ENCODE measurements at places on chromosomes 1 and 21.
A peak's percentile ranks its signal among the peaks of the same experiment; 100 is the strongest.

DNA sequence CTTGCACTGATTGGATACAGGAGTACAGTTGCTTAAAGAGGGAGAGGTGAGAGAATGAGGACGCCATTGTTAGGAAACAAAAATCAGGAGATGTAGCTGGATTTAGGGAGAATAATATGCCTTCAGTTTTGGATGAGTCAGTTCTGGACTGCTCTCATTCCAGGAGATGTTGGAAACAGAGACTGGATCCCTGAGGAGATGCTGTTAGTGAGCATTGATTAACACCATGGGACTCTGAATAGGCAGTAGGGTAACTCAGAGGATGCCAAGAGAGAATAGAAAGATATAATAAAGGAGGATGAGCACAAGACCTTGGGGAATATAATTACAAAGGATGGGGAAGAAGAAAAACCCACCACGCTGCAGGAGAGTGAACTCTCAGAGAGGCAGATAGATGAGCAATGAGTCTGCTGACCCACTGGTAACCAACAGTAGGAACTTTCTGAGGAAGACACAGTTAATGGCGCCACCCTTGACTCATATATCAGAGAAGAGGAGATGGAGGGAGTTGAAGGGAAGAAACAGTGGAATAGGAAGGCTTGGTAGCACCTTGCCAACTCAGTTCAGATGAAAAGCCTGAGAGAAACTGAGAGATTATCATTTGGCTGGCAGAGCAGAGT, 10.5 kb downstream of the KCNJ15 start:
- DNase-seq, result no peak

DNA sequence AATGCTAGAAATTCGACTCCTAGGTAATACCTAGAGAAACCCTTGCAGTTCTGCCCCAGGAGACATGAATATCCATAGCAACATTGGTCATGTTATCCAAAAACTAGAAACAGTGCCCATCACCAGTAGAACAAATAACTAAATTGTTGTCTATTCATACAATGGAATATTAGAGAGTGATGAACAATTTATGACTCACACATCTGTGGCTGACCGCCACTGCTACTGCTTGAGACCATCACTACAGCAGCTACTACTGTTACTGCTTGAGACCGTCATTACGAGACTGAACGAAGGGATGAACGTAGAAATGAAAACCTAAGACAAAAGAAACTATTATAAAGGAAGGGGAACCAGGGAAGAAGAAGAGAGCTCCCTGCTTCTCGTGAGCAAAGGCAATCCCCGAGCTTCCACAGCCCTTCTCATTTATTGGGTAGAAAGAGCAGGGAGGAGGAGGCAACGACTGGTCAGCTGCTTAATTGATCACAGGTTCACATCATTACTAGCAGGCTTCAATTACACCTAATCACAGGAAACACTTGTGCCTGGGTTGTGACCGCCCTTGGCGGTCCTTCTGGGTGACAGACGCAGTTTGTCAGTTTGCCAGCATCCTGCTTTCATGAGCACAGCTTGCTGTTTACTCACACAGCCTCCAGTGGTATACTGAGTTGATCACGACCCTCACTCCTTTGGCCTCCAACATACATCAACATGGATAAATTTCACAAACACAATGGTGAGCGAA, 14.1 kb upstream of the PADI4 start:
- DNase-seq, result no peak

DNA sequence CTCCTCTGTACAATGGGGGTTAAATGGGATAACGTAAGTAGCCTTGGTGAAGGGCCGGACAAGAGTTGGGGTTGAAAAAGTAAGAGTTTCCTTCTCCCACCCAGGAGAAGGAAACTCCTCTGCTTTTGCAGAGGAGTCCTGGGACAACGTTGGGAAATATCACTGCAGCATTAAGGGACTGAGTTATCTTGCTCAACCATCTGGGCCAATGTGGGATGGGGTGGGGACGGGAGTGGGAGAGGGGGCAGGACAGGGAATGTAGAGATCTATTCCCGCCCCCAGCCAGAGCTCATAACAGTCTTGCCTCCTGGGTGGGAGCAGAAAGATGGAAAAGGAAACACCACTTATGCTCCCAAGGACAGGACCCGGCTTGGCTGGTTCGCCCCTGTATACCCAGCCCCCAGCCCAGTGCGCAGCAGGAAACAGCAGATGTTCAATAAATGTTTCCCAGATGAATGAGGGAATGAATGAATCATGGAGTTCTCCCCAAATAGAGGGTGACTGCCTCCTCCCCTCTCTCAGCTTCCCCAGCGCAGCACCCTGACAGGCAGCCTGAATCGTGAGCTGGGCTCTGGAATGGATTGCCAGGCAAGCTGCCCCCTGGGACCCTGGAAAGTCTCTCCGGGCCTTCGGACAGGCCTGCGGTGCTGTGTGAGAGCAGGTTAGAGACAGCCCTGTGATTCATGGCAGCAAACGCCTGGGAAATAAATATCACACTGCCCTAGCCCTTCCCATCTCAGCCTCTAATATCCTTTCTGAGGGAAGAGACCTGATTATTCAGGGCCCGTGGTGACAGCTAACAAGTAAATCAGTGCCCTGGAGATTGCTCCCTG, 24.8 kb downstream of the FBXO2 start:
- no peak for DNase-seq

DNA sequence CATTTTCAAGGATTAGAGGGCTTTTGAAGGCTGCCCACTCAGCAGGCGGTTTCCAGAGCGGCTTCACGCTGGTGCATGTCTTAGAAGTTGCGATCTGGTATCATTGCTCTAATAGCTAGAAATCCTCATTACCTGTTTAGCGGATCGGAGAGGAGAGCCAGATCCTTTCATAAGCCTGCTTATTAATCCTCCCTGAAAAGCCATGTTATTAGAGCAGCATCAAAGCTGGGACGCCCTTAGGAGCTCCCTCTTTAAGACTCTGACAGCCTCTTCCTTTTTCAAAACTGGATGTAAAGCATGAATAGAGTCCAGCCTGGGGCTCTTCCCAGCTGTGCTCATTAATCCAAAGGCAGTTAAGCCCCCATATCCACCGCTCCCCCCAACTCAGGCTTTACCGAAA, 13.9 kb upstream of the CTSE start:
- no peak for DNase-seq

GRCh38 chr1:238104752-238105151, 214.0 kb upstream of the ZP4 start:
- DNase-seq, result no peak

DNA sequence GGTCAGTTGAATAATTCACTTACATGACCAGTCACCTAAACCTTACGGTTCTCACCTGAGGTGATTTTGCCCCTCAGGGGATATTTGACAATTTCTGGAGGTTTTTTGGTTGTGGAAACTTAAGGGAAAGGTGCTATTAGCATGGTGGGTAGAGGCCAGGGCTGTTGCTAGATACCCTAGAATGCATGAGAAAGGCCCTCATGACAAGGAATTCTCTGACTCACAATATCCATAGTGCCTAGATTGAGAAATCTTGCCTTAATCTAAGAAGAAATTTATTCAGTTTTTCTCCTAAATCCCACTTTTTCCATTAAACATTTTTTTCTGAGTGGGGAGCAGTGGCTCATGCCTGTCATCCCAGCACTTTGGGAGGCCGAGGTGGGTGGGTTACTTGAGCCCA, 119.7 kb downstream of the TGFB2 start:
- DNase-seq, result no peak

DNA sequence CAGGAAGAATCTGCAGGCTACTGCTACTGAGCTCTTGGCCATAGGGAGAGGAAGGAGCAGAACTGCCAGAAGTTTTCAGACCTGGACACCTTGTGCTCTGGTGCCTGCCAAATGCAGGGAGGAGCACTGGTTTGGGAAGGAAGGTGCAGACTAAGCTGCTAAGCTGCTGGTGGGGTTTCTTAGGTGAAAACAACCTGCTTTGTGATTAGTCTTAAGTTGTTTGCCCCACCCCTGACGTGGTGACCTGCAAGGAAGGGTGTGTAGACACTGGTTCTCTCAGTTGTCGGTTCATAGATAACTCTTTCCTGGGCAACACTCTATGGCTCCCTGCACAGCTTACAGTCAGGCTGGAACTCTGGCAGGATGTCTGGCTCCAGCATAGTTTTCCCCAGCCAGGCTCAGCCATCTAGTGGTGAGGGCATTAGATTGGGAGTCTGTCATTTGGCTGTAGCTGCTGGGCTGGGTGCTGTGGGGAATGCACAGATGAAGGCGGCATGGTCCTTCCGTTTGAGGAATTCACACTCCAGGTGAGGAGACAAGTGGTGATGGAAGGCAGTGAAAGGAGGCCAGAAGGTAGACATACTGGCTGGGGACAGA, 10.3 kb upstream of the S100A10 start:
- no peak for DNase-seq

GRCh38 chr1:227758366-227758765, 23.1 kb downstream of the SNAP47 start:
- DNase-seq, result no peak

GRCh38 chr1:203899869-203900714, 38.7 kb downstream of the SNRPE start:
- no peak for DNase-seq

- DNase-seq, result no peak
Observed at GRCh38 chr1:182765391-182765790, 24.2 kb upstream of the NPL start.

DNA sequence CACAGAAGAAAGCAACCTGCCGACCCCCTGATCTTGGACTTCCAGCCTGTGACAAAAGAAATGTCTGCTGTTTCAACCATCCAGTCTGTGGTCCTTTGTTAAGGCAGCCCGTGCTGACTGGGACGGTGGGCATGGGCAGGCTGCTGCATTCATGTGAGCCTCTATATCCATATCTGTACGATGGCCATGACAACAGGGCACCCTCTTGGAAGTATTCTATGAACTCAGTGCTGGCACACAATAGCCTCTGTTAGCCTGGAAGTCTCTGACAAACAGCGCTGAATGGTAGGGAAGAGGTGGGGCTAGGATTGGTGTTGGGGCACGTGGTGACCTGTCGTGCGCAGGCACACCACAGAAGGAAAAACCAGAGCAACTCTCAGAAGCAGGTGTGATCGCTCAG, 30.4 kb downstream of the SPATA21 start:
- no peak for DNase-seq

DNA sequence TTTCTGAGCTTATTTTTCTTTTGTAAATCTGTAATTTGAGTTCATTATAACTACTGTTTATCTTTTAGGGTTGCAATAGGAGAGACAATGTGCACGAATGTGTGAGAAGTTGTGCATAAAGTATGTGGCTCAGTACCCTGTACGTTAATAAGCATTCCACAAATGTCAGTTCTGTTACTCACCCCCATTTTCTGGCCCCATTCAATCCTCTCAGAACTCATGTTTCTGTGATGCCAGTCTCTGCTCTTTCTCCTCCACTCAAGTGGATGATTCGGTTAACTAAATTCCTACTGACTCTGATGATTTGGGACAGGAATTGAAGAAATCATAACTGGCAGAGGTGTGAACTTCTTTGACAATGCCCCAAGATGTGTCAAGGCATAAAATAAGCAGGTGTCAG, 10.2 kb upstream of the DMRTB1 start:
- peak; percentile 92 for DNase-seq

DNA sequence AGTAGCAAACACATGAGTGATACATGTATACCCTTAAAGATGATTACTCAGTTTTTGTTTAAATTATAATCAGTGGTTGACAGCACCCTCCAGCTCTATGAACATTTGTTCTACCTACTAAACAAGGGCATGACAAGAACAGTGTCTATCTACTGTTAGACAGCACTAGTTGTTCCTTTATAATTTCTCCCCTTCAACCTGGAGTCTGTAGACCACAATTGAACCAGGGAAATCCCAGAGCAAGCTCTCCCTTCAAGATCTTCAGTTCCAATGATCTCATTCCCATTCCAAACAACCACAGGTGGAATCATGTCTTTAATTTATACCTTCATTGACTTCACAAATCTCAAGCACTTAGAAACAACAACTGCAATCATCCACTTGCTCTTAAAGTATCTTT, 216.1 kb downstream of the HHIPL2 start:
- DNase-seq, result no peak

DNA sequence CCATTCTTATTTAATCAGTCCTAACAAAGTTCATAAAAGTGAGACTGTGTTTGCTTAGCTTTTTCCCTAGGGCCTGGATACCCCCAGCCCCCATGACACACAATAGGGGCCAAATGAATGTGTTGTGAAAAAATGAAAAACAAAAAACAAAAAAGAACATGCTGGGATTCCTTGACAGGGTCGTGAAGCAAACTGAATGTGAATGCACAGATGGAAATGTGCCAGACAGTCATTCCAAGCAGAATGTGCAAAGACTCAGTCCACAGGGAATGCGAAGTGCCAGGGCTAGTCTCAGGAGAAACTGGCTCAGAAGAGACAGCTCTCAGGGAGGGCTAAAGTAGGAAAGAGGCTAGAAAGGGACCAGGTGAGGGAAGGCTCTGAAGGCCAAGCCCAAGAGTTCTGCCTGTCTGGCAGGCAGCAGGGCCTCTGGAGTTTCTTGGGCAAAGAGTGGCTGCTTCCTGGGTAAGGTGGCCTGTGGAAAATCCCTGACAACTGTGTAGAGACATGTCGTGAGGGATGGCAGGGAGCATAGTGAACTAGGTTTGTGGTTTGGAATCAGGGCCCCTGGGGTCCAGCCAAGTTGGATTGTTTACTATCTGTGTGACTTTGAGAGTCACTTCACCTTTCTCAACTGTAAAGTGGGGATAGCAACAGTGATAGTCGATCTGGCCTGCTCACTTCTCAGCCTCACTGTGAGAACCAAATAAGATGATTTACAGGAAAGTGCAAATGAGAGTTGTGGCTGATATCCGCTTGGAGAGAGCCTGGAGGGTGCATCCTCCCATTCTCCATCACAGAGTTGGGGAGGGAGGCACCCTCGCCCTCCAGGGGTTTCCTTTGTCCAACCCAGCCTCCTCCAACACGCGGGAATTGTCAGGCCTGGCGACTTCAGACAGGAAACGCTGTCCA, 1.2 kb upstream of the ADAM15 start:
- DNase-seq, result peak; percentile 34

DNA sequence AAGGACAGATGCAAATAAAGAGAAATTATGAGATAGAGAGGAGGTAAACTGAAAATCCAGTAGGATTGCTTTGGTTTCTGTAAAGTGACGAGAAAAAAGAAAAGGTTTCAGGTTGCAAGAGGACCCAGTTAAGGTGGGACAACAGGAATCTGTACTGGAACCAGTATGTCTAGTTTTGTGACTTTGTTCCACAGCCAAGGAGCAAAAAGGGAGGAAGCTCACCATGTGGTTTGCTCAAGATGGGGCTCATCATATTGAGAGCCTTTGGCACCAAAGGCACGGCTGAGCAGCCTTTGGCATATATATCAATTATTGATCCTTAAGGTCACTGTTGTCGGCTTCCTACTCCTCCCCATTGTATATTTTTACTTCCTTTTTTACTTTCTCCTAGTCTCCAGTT, 1.8 kb upstream of the ZDHHC18 start:
- DNase-seq, result no peak

Data from HS-27A (cell line).